ENCODE measurements at places on chromosomes 2 and 18.

DNA sequence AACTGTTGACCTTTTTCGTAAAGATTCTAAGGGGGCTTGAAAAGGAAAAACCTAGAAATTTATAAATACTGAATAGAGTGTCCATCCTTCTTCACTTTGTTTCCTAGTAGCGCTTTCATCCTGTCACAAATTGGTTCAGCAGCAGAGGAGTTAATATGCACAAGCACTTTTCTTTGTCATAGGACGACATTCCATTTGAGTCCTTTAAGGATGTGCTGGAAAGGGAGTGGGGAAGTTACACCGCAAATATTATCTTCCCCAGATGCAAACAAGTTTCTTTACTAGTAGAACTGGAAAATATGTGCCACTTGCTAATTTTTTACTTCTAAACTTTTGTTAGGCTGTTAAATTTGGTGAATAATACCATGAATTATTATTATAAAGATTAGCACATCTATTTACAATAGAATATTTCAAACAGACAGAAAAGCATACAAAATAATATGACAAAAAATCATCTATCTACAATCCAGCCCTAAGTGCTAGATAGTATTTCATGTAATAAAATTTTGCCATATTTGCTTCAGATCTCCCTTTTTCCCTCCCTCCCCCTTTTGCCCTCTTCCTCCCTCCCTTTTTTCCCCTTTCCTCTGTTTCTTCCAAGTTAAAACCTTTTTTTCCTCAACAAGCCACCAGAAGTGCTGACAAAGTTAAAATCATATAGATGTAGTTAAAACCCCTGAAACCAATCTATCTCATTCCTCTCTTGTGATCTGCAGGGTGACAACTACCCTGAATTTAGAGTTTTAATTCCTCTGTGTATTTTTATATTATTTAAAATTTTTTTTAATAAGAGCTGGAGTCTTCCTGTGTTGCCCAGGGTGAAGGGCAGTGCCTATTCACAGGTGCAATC, 50.5 kb upstream of the MAP4K3 start:
- no peak for DNase-seq

GRCh38 chr2:113175042-113175628, 1.4 kb downstream of the PSD4 start:
- DNase-seq, result no peak

- DNase-seq, result no peak
These were observed 36.7 kb downstream of the ARHGAP25 start for GRCh38 chr2:68771211-68771751.

- no peak for DNase-seq
These were observed 5.9 kb upstream of the TRABD2A start for GRCh38 chr2:84886791-84887190.

GRCh38 chr2:11377928-11378545, 33.6 kb upstream of the ROCK2 start:
- DNase-seq, result no peak

- DNase-seq, result no peak
These were observed 787.6 kb upstream of the SALL3 start for GRCh38 chr18:78192054-78192453.
